Upper lobe of right lung (tissue), 1 donor: ENCODE measurements at places on chromosomes 2 and 18. TPM values are rescaled to one million over a fixed set of nuclear protein-coding genes. Genes with fewer than 3 reads are reported as not detected.
A peak's percentile ranks its signal among the peaks of the same experiment; 100 is the strongest.

DNA sequence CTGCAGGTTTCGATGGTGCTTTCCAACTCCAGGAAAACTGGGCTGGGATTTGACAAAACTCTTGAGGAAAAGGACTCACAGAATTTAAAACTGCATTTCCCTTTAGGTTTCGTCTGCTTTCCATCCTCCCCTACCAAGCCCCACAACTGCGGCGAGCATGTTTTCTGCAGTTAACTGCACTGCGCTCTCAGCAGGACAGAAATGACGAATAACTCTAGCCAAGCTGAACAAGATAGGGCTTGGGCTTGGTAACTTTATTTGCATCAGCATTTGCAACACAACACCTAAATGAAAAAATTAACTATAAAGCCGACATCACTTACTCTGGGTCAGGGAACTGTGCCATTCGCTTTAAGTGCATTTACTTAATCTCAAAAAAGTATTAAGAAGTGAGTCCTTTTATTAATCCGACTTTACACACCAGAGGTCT is 669 bp upstream of the PIKFYVE start:
- no peak for DNase-seq
- no peaks in the 10 kb centered on the region for H3K36me3 ChIP-seq
- H3K4me3 ChIP-seq: peak overlapping the region; percentile 100
- H3K4me1 ChIP-seq: peaks cover 31% of the 10 kb centered on the region
- peak overlapping the region; percentile 96 for H3K27ac ChIP-seq
- H3K27me3 ChIP-seq: no peaks in the 10 kb centered on the region

GRCh38 chr2:69525261-69525660 is 88.0 kb upstream of the NFU1 start:
- no peak overlapping the region for H3K27ac ChIP-seq
- no peaks in the 10 kb centered on the region for H3K4me1 ChIP-seq
- H3K27me3 ChIP-seq: no peaks in the 10 kb centered on the region
- peaks cover 92% of the 10 kb centered on the region for H3K36me3 ChIP-seq

- peak overlapping the region; percentile 40 for H3K27ac ChIP-seq
- no peaks in the 10 kb centered on the region for H3K27me3 ChIP-seq
- DNase-seq: no peak
- H3K4me3 ChIP-seq: no peak overlapping the region
Measured at GRCh38 chr2:64114912-64115277, 29.3 kb downstream of the PELI1 start.

GRCh38 chr2:171271971-171272436 is 111.3 kb upstream of the TLK1 start:
- H3K27ac ChIP-seq: peak overlapping the region; percentile 31
- no peaks in the 10 kb centered on the region for H3K27me3 ChIP-seq
- peaks cover 7% of the 10 kb centered on the region for H3K4me1 ChIP-seq
- no peak overlapping the region for H3K4me3 ChIP-seq
- H3K36me3 ChIP-seq: no peaks in the 10 kb centered on the region

GRCh38 chr18:64991102-64991501 is 759.7 kb upstream of the CDH7 start:
- H3K4me3 ChIP-seq: no peak overlapping the region
- DNase-seq: no peak
- H3K4me1 ChIP-seq: no peaks in the 10 kb centered on the region

DNA sequence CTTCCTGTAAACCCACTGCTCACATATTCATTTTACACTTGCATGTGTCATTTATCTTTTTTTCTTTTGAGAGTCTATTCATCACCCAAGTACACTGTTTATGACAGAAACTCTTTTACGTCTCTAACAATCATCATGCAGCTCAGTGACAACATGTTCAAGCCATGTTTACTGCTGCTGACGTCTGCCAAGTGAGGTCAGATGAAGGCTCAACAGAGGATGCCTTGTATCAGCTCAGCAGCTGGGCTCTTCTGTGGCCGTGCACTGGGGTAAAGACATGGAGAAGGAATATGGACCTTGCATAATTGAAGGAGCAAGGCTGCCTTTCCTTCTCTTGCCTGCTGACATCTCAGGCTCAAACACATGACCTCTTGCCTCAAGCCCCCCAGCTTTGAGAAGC is 99.6 kb downstream of the ADD2 start:
- no peaks in the 10 kb centered on the region for H3K27me3 ChIP-seq
- no peak overlapping the region for H3K4me3 ChIP-seq
- DNase-seq: no peak
- no peaks in the 10 kb centered on the region for H3K4me1 ChIP-seq
- H3K36me3 ChIP-seq: no peaks in the 10 kb centered on the region
- H3K27ac ChIP-seq: no peak overlapping the region

Gene IGFBP5
- 169 TPM for total RNA-seq

Gene SNORC
- 0.96 TPM for total RNA-seq

Gene TYW5
- 7.5 TPM for total RNA-seq

Gene TYMS
- total RNA-seq: 4.6 TPM

Gene VAMP5
- total RNA-seq: 84.8 TPM

Gene EML6
- 1.4 TPM for total RNA-seq
